ENCODE measurements at places on chromosomes 11 and 22. TPM values are rescaled to one million over a fixed set of nuclear protein-coding genes. Genes with fewer than 3 reads are reported as not detected.

OR2AT4 gene
- under 0.01 TPM for total RNA-seq

DENND6B gene
- total RNA-seq = 3.4 TPM

SLC22A12 gene
- total RNA-seq = not detected

APOC3 gene
- total RNA-seq = not detected

ALX4 gene
- not detected for total RNA-seq

TCN1 gene
- 1.3 TPM for total RNA-seq

GAL3ST3 gene
- 2.6 TPM for total RNA-seq

NXPE4 gene
- total RNA-seq = not detected

CD82 gene
- 13.5 TPM for total RNA-seq

OPCML gene
- not detected for total RNA-seq

PPFIBP2 gene
- total RNA-seq = 34.9 TPM

PRR5L gene
- 2.6 TPM for total RNA-seq

INSC gene
- 0.52 TPM for total RNA-seq

UPB1 gene
- total RNA-seq = 0.52 TPM

OR10A4 gene
- not detected for total RNA-seq

DEFB131B gene
- not detected for total RNA-seq

NCAM1 gene
- total RNA-seq = 26.0 TPM

OR52A1 gene
- not detected for total RNA-seq

PNPLA5 gene
- total RNA-seq = not detected

TRAPPC4 gene
- total RNA-seq = 26.2 TPM

DERL3 gene
- 33.3 TPM for total RNA-seq

C11orf24 gene
- total RNA-seq = 8.2 TPM

BTBD18 gene
- total RNA-seq = not detected

HORMAD2 gene
- total RNA-seq = not detected

AP1B1 gene
- 66.9 TPM for total RNA-seq

OR8G5 gene
- total RNA-seq = not detected

INS gene
- total RNA-seq = 16,276 TPM

CCDC188 gene
- not detected for total RNA-seq

TRIM77 gene
- not detected for total RNA-seq

OR52B4 gene
- not detected for total RNA-seq

APOL5 gene
- not detected for total RNA-seq

CBL gene
- 3.0 TPM for total RNA-seq

IFITM10 gene
- not detected for total RNA-seq

Data from body of pancreas (tissue), 4 donors.